ENCODE measurements at places on chromosomes 1 and 21. TPM values are rescaled to one million over a fixed set of nuclear protein-coding genes. Genes with fewer than 3 reads are reported as not detected.

- DNase-seq, result no peak
Observed at GRCh38 chr1:115457289-115457688, 119.2 kb upstream of the NGF start.

DNA sequence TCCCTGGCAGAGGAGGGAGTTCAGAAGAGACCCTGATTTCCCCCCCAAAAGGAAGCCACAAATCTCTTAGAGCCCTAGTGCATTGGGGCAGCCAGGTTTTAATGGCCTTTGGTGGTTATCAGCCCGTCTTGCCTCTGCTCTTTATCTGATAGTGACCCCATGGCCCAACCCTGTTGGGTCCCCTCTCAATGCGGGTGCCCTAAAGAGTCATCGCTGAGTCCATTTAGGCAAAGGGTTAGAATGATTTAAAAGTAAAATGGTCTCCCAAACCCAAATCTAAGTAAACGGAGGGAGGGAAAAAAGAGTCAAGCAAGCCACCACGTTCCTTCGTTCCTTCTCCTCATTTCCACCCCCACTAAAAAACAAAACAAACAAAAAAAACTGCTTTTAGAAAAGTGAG lies 164.0 kb downstream of the RUNX1 start:
- no peak for DNase-seq

DNA sequence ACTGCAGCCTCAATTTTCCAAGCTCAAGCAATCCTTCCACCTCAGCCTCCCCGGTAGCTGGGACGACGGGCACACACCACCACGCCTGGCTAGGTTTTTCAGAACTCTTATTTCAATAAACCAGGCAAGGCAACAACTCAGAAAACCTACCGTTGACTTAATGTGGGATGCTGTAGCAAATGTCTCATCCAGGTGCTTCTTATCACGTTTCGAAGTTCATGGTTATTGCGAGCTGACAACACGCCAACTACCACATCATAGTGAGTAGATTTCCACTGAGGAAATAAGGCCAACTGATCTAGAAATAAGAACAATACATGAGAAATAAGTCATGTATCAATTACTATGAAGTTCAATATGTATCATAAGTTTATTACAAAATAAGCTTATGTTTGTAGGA lies 9.7 kb downstream of the B3GALNT2 start:
- no peak for DNase-seq

DNA sequence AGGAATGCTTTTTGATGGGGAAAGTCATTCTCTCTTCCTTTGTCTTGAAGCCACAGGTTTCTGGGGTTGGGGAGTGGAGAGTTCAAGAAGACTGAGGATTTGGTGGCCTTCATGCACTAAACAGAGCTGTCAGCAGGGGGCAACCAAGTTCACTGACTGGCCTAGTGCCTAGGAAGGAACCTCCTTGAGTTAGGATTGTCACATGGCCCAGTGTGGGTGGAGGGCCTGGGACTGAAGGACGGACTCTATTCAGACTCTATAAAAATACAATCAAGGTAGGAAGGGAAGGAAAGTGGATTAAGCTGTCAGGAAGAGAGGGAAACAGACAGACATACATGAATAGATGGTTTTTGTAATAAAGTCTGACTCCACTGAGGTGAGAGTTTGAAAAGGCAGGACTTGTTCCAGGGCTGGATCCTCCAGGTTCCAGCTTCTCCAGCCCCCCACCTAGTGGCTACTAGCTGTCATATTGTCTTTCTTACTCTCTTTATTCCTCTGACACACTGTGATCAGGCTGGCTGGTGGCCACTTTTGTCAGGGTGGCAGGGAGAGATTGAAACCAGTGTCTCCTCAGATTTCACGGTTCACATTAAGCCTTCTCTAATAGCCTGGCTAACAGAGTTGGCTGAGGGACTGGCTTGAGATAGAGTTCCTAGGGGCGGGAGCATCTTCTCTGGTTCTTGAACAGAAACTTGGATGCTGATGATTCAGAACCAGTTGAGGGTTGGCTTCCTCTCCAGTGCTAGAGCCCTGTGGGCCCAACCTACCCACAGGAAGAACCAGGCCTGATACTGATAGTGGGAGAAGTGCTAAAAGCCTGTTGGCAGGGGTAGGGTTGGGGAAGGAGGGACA lies 4.1 kb upstream of the SH3BGRL3 start:
- peak; percentile 81 for DNase-seq

GRCh38 chr1:180310095-180310494 lies 80.0 kb downstream of the LHX4 start:
- DNase-seq, result peak; percentile 60

DNA sequence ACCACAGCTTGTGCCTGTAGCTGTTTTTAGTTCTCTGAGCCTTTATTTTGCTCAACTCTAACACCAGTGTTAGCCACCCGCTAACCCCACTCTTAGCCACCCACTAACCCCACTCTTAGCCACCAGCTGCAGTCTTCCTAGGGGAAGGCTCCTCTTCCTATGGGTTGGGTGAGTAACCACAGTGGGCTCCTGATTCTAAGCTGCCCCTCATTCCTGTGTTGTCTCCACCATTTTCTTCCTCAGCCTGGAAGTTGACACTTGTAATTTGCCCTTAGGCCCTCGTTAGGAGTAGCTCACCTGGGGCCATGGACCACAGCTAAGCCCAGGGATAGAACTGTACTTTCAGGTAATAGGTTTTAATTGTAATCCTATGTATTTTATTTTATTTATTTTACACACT lies 782.9 kb upstream of the TPTE start:
- DNase-seq, result no peak

- DNase-seq, result no peak
Observed at GRCh38 chr1:145961425-145962156, 2.8 kb downstream of the ANKRD34A start.

DNA sequence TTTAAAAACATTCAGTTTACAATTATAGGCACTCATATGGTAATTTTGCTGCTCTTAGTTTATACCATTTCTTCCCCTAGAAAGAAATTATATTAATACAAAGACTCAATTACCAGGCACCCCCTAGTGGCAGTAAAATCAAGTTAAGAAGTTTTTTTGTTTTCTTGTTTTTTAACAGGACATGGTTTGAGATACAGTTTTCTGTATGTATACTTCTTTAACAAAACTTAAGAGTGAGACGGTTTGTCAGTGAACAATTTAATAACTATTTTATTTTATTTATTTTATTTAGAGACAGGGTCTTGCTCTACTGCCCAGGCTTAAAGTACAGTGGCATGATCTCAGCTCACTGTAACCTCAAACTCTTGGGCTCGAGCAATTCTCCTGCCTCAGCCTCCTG lies 224.6 kb downstream of the FAF1 start:
- no peak for DNase-seq

GRCh38 chr1:31007462-31007991 lies 58.0 kb downstream of the PUM1 start:
- DNase-seq, result no peak

- no peak for DNase-seq
Observed at GRCh38 chr1:97163591-97164275, 442.1 kb downstream of the PTBP2 start.

- DNase-seq, result peak; percentile 80
Observed at GRCh38 chr1:155062702-155063411, 683 bp upstream of the EFNA4 start.

DNA sequence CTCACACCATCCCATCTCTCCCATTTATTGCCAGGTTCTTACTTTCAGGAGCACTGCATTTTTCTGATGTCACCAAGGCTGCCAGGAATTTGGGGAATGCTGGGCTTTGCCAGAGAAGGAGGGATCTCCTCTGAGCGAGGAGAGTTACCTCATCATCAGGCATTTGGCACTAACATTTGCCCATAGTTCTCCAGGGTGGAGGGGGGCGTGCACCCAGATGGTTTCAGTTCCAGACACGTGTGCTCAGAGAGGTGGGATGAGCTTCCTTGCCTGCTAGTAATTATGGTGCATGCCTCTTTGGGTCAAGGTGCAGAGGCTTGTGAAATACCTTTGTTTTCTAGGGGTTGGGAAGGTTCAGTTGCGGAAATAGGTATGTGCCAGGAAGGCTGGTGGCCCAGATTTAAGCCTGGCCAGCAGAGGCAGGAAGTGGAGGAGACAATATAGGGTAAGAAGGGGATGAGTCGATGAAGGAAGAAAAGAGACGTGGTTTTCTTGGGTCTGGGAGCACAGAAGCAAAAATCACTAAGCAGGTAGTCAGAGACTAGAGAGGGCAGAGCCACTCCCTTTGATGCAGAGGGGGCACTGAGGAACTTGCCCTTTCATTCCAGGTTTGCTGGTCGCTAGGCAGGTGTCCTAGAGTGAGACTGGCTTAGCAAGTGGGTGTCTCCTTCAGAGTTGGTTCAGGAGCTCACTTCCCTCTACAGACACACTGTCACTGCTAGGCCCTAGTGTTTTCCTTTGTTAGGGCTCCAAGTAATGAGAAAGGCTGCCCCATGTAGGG lies 7.2 kb downstream of the TUFT1 start:
- DNase-seq, result peak; percentile 70

DNA sequence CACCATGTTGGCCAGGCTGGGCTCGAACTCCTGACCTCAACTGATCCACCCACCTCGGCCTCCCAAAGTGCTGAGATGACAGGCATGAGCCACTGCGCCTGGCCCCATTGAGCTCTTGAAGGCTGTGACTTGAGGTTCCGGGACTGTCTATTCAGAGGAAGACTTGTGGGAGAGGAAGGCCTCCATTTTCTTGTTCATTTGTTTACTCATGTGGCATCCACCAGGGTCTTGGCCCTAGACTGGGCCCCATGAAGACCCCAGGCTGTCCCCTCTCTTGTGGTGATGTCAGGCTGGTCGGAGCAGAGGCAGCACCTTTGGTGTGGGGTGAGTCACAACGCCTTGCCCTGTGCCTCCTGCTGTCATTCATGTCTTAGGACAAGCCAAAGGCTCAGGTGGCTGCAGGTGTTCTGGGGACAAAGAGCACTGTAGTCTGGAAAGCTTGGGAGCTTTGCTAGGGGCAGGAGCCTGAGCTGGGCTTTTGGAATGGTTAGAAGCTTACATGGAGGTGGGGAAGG lies 224.6 kb upstream of the C1orf174 start:
- DNase-seq, result no peak

GRCh38 chr21:31203431-31204054 lies 140.5 kb downstream of the TIAM1 start:
- DNase-seq, result no peak

- no peak for DNase-seq
Observed at GRCh38 chr1:238484121-238484520, 593.4 kb upstream of the ZP4 start.

DNA sequence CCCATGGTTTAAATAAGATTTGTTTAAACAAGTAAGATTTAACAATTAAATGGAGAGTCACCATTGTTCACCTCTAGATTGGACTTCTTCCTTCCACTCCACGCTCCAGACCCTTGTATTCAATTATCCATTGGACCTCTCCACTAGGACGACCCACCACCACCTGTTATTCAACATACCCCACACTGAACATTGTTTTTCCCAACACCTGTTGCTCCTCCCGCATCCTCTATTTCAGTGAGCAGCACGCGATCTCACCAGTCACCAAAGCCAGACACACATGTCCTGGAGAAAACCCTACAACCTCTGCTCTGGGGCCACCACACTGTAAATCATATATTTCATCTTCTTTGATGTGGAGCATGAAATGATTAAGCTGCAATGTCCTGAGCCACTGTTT lies 28.6 kb downstream of the ATP8B2 start:
- DNase-seq, result no peak

DNA sequence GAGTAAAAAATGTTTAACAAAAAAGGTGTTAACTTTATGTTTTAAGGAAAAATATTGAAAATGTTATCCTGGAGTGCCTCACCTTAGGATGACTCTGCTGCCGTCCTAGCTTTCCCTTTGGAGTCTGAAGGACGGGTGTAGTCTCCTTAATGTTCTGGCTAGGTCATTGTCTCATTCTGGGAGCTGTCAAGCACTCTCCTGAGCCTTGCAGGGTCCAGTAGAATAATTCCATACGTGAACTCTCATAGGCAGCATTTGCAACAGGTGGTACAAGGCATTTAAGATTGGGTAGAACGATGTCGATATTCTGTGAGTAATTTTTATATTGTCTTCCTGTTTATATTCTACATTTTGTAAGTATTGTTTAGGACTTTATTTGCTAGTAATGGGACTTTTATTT lies 283.6 kb upstream of the C1orf105 start:
- no peak for DNase-seq

The SLC2A5 gene
- polyA plus RNA-seq, result 2.4 TPM

The RGS8 gene
- polyA plus RNA-seq, result 11.8 TPM

The ORC1 gene
- 1.4 TPM for polyA plus RNA-seq

The CD101 gene
- 7.5 TPM for polyA plus RNA-seq

The CSF3R gene
- 24.5 TPM for polyA plus RNA-seq

The FAM110D gene
- 6.2 TPM for polyA plus RNA-seq

The GLIS1 gene
- not detected for polyA plus RNA-seq

The TBX15 gene
- polyA plus RNA-seq, result 0.11 TPM
